Cerebellar cortex (tissue), 1 donor: ENCODE measurements at places on chromosomes 2 and 18.

DNA sequence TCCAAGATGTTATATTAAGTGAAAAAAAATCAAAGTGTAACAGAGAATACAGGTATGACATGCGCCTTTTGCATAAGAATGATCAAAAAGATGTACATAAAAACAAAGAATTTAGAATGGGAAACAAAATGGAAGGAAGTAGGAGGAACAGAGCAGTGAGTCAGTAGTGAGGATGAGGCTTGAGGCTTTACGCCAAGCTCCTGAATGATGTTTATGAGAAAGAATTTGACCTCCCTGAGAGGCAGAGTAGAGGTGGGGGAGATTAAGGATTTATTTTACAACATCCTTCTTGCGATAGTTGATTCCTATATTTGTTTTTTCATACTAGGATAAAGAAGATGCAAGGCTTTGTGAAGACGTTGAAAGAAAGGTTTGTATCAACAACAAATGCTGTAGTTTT lies 81.4 kb downstream of the DCDC2C start:
- DNase-seq = no peak

- no peak for DNase-seq
Observed at GRCh38 chr2:191220671-191221070, 24.5 kb upstream of the MYO1B start.

DNA sequence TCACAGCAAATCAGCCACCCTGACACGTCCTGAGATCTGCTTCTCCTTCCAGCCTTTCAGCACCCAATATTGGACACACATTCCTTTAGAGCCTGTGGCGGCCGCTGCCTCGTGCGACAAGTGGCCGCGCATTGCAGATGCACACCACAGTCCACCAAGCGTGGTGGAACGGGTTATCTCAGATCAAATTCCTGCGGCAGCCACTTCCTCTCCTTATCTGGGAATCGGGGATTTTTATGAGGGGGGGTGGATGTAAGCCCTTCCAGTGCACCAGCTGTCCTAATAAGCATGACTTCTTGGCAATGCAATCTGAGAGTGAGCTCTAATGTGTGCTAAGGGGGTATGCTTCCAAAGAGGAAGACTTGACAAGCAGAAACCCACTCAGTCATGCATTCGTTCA lies 18.3 kb upstream of the BMP10 start:
- DNase-seq = no peak

DNA sequence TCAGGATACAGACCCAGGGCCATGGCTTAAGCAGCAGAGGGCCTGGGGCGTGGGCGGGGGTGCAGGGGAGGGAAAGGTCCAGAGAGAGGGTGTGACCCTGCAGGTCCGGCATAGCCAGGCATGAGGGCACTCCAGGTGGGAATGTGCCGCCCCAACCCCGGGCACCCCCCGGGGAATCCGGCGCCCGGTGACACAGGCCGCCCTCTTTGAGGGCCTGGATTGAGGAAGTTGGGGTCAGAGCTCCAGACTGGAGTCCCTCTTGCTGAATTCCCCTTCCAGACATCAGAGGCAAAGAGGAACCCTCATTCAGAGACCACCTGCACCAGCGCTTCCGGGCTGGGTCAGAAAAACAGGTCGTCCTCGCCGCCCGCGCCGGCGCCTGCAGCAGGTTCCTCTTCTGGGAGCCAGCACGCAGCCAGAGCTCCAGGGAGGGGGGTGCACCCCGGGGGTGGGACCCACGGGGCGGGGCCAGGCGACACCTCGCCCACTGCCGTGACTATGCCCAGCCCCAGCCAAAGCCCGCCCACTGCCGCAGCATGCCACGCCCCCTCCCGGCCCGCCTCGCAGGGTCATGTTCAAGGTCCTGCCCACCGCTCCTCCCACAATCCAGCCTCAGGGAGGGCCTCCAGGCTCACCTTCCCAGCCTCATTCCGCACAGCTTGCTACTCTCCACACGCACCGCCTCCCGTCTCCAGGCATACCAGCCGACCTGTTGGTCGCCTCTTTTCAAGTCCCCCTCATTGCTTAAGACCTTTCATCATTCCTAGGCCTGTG lies 98.3 kb upstream of the ID2 start:
- peak; percentile 59 for DNase-seq

DNA sequence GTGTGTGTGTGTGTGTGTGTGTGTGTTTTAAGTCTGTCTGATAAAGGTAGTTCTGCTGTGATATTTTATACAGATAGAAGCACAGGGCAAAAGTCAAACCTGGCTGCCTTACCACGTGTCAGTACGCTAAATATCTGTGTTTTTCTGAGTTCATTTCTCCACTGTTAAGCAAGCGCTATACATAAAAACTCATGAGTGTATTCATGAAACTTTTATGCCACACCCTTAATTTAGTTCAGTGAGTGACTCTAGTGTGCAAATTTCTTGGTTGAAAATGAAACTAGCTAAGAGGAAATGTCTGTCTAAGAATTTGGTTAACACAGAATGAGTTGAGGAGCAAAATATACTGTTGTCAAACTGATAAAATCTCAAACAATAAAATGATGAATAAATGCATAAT lies 11.2 kb downstream of the CASP10 start:
- no peak for DNase-seq

DNA sequence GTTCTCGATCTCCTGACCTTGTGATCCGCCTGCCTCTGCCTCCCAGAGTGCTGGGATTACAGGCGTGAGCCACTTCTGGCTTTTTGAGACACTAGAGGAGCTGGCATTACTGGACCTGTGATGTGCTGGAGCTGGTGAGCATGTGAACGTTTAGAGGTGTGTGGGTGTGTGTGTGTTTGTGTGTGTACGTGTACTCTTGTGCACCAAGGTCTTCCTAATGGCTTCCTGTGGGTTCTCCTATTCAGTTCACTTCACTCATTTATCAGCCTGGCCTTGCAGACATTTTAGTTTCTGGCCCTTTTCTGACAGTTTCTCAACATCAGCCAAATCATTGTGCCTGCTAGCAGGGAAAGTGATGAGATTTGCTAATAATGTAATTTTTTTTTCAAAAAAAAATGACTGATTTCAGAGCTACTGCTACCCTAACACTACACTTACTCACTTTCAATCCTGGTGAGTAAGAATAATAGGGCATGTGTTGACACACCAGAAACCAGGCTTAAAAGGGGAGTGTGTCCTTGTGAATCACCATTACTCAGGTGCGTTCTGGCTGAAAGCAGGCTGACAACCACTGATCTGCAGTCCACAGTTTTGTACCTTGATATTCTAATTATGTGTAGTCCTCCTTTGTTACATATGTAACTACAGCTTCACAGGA lies 41.0 kb upstream of the ACTR3 start:
- no peak for DNase-seq

DNA sequence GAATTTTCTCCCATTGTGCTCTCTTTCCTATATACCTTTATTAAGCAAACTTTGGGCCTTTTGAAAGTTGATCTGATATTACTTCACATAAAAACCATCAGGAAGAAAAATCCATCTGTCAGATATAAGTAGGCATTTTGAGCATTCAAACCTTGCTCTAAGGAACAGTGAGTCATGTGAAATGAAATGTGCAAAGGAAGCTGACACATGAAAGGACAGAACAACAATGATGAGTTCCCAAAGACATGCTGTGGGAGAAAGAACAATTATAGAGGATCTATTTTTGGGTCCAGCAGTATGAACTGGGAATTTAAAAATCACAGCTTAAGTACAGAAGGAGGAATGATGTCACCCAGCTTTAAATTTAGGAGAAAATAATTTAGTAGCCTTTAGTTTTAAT lies 18.1 kb downstream of the CALCRL start:
- DNase-seq = no peak

DNA sequence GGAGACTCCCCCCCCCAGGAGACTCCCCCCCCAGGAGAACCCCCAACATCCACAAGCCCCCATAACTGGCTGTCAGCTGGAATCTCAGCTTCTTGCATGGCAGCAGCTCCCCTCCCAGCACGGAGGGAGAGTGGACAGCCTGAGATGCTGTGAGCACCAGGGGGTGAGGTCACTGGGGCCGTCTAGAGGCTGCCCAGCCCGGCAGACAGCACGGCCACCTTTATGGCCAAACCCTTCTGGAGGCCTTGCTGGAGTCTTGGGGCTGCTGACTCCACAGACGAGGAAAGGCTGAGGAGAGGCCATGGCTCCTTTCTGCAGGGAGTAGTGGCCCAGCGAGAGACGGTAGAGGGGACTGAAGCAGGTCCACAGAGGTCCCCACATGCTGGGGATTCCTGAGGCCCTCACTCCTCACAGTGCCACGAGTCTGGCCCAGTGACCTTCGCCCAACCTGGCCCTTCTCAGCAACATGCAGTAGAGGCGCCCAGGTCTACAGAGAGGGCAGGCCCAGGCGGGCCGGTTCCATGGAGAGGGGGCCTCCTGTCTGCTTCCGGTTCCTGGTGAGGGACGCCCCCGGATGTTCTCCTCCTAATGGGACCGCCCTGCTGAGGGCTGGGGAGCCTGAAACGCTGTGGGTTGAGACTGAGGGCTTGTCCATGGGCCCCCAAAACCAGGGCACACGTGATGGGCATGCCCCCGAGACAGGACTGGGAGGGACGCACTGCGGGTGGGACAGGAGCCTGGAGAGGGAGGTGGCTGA lies 122.6 kb upstream of the CTDP1 start:
- peak; percentile 3 for DNase-seq

- no peak for DNase-seq
Observed at GRCh38 chr2:149160701-149161217, 122.3 kb downstream of the LYPD6B start.

- peak; percentile 59 for DNase-seq
Observed at GRCh38 chr2:176553685-176554100, 284.5 kb downstream of the MTX2 start.

GRCh38 chr2:18245375-18245774 lies 315.1 kb downstream of the RDH14 start:
- DNase-seq = no peak

DNA sequence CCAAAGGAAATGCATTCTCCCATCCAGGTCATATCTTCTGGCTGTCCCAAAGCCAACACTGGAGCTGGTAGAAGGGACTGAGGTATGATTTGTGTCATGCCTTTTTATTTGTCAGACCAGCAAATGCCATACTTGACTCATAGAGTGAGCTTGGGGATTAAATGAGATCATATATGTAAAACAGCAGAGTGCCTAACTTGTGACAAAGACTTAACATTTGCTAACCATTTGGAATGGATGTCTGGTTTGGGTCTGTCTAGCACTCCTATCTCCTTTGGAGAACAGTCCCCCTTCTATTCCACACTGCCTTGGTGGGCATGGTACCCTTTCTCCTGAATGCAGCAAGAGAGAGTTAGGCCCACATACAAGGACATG lies 128.5 kb upstream of the LGALSL start:
- no peak for DNase-seq

DNA sequence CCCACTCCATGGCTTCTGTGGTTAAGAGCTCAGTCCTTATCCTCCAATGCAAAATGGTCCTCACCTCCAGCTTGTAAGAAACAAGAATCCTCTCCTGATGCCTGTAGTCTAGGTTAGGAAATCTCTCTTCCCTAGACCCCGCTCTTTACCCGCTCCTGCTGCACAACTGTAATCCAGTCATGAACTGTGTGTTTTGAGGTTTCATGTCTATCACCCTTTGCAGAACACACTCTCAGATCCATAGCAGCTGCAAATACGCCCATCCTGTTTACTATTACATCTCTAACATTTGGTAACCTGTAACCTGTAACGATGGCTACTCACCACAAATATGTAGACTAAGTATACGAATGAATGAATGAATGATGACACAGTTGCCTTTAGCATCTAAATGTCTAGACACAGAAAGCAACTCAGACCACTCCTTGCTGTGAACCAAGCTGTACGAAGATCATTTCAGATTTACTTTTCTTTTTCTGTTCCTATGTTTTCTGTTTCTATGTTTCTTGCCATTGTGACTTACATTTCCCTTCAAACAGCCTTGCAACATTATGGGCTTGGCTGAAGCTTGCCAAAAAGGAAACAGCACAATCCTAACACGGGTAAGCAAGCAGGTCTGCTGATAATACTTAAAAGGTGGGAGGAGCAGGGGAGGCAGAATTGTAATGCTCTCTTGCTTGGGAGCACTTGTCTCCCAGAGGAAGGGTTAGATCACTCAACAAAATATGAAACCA lies 53.7 kb downstream of the EPHA4 start:
- DNase-seq = peak; percentile 40

DNA sequence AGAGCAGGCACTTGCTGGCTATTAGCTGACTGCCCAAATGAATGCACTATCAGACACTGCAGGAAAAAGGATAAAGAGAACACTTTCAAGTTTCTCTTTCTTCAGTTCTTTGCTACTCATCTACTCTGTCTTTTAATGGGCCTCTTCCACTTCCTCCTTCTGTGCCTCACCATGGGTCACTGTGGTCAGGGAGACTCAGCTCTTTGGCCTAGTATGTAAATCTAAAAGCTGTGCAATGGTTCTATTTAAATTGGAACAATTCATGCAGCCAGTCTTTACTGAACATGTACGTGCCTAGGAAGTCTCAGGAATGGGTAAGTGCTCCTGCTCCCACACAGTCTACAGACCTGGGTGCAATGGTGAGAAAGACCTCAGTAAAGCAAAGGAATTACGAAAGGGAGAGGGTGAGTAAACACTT lies 79.1 kb upstream of the DNMT3A start:
- no peak for DNase-seq

DNA sequence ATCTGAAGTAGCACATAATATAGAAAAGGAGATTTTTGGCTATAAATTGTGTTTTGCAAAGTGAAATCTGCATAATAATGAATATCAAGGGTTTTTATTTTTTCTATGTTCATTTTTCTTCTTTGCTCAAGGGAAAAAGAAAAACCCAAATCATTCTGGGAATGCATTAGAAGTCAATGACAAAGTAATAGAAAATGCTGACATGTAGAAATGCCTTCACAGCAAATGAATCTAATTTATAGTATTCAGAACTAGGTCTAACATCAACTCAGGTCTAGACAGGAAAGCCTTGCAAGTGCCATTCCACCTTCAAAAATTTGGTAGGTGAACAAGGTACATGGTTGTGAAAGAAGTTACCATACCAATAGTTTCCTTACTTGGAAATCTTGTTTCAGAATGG lies 831.5 kb upstream of the CELF4 start:
- DNase-seq = no peak

DNA sequence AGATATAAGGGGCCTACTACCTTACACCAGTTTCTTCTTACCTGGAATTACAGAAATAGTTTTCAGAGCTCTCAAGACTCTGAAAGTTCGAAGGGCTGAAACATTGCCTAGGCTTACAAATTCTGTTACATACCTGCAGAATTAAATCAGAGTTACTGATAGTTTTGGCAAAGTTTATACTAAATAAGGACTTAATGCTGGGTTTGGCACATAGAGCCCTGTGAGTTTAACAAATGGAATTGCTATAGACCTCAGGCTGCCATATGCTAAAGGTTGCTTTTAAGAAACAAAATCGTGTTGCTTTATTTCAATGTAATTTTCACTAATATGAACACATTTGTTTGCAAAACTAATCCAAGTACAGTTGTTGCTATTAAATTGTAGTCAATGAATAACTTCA lies 40.1 kb downstream of the SCN3A start:
- no peak for DNase-seq

DNA sequence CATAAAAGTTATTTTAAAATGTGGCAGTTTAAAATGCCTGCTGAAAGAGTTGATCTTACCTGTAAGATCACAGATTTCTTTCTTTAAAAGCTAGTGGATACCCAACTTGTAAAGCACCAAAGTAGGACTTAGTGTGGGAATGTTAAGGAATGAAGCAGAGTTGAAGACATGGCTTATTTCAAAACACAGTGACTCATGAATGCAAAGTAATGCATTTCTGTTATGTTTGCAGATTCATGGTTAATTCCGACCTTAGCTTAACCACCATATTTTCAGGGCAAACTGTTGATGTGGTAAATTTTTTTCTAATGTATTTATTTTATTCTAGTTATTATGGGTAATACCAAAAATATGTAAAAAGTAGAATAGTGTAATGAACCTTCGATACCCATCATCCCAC lies 206.8 kb upstream of the FOSL2 start:
- DNase-seq = no peak

GRCh38 chr2:237574467-237574866 lies 8.1 kb downstream of the PRLH start:
- DNase-seq = no peak
